Liver (tissue), 10 donors: ENCODE measurements at places on chromosomes 3 and 15. TPM values are rescaled to one million over a fixed set of nuclear protein-coding genes. Genes with fewer than 3 reads are reported as not detected.

Gene FETUB
- total RNA-seq: 3.1 TPM

Gene CLDN16
- total RNA-seq: 0.75 TPM

Gene ONECUT1
- 14.1 TPM for total RNA-seq

Gene RLBP1
- not detected for total RNA-seq

Gene GOLGA6A
- total RNA-seq: 1.2 TPM

Gene LCTL
- total RNA-seq: not detected

Gene SELENOT
- 52.7 TPM for total RNA-seq

- no peak for DNase-seq
- H3K27ac ChIP-seq: no peak overlapping the region
- no peak overlapping the region for H3K4me3 ChIP-seq
- no peaks in the 10 kb centered on the region for H3K4me1 ChIP-seq
Measured at GRCh38 chr3:56737006-56737405, 53.9 kb upstream of the TASOR start.

GRCh38 chr3:169259134-169259533 is 404.4 kb downstream of the MECOM start:
- DNase-seq: no peak
- H3K4me3 ChIP-seq: no peak overlapping the region
- H3K27me3 ChIP-seq: no peaks in the 10 kb centered on the region
- no peaks in the 10 kb centered on the region for H3K4me1 ChIP-seq
- no peak overlapping the region for H3K27ac ChIP-seq

GRCh38 chr15:31887246-31887645 is 143.1 kb upstream of the CHRNA7 start:
- no peak overlapping the region for H3K4me3 ChIP-seq
- DNase-seq: no peak
- peaks cover 9% of the 10 kb centered on the region for H3K27me3 ChIP-seq
- H3K27ac ChIP-seq: no peak overlapping the region

DNA sequence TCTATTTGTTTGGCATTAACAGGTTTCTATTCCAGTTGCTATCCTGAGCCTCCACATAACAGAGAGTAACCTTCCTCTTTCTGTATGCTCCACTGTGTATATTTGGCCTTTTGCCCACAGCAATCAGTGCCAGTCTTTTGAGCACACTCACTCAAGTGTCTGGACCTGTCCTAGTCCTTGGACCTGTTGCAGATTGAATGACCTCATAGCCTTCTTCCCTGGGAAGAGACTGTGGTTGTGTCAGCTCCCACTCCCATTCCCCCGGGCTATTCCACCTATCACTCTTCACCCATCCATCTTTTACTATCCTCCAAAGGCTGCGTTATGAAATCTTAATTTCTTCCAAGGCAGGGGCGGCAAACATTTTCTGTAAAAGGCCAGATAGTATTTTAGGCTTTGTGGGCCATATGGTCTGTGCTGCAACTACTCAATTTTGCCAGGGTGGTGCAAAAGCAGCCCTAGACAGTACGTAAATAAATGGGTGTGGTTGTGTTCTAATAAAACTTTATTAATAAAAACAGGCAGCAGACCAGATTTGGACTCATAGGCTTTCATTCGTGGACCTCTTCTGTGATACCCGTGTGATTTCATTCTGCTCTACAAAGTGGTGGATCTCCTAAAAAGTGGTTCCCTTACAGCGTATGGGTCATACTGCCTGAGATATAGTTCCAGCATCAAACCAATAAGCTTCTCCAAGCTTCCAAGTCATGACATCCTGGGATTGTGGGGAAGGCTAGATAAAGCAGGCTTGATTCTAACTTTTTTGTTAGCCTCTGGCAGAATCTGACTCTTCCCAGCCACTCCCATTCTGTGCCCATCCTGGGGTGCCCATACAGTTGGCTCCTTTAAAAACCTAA is 57.4 kb downstream of the CDAN1 start:
- DNase-seq: no peak
- no peaks in the 10 kb centered on the region for H3K27me3 ChIP-seq
- H3K36me3 ChIP-seq: no peaks in the 10 kb centered on the region
- no peak overlapping the region for H3K27ac ChIP-seq

GRCh38 chr15:83210619-83211018 is 3.0 kb upstream of the HDGFL3 start:
- H3K4me3 ChIP-seq: no peak overlapping the region
- no peak overlapping the region for H3K27ac ChIP-seq
- H3K27me3 ChIP-seq: no peaks in the 10 kb centered on the region
- H3K4me1 ChIP-seq: peaks cover 13% of the 10 kb centered on the region
- no peaks in the 10 kb centered on the region for H3K36me3 ChIP-seq

GRCh38 chr3:44058022-44058867 is 183.4 kb upstream of the TOPAZ1 start:
- H3K36me3 ChIP-seq: no peaks in the 10 kb centered on the region
- H3K4me1 ChIP-seq: no peaks in the 10 kb centered on the region
- H3K4me3 ChIP-seq: no peak overlapping the region
- no peak overlapping the region for H3K27ac ChIP-seq
- DNase-seq: no peak

DNA sequence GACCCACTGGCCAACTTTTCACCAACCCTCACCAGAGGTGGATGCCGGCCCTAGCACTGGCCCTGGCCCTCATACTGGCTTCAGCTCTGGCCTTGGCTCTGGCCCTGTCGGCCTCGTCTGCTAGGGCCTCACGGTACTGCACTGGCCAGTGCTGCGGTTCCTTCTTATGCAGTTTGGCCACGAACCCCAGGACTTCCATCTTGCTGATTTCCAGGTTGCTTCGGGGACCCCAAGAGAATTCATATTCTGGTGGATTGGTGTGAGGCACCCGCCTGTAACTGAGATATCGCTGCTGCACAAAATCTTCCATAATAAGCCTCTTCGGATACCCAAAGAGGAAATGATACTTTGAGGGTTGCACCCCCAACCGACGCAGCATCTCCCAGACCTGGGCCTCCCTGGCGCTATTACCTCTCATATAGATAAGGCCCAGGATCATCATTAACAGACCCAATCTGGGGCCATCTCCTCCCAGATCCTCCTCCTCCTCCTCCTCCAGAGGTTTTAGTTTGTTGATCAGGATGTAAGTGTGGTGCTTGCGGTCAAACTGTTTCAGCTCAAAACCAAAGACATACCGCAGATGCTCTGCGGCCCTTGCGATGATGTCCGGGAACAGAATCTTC is 883 bp downstream of the MAGEF1 start:
- no peaks in the 10 kb centered on the region for H3K27me3 ChIP-seq
- H3K4me3 ChIP-seq: peak overlapping the region; percentile 96
- H3K36me3 ChIP-seq: no peaks in the 10 kb centered on the region
- H3K27ac ChIP-seq: peak overlapping the region; percentile 95

GRCh38 chr3:4306860-4307259 is 3.7 kb downstream of the SETMAR start:
- H3K36me3 ChIP-seq: no peaks in the 10 kb centered on the region
- no peaks in the 10 kb centered on the region for H3K27me3 ChIP-seq
- H3K4me3 ChIP-seq: no peak overlapping the region

GRCh38 chr3:31008994-31009393 is 114.5 kb upstream of the GADL1 start:
- H3K27me3 ChIP-seq: peaks cover 3% of the 10 kb centered on the region
- DNase-seq: no peak
- H3K4me1 ChIP-seq: no peaks in the 10 kb centered on the region

DNA sequence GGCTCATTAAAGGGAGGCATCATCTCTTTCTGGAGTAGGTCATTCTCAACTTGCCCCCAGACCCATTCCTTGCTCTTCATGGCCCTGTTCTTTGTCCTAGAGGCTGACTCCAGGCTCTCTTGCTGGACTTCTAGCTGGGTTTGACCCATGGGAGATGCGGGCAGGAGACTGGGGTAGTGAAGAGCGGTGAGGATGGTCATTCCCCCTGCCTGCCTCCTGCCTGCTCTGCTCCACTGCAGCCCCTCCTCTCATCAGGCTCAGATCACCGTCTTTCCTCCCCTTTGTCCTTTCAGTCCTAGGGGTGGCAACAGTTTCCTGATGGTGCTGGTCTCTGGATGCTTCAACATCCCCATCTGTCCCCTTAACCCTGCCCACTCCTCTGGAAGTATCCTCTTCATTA is 170.9 kb downstream of the ABHD5 start:
- no peak overlapping the region for H3K4me3 ChIP-seq
- no peaks in the 10 kb centered on the region for H3K27me3 ChIP-seq
- H3K4me1 ChIP-seq: no peaks in the 10 kb centered on the region
- no peak overlapping the region for H3K27ac ChIP-seq
- no peaks in the 10 kb centered on the region for H3K36me3 ChIP-seq

DNA sequence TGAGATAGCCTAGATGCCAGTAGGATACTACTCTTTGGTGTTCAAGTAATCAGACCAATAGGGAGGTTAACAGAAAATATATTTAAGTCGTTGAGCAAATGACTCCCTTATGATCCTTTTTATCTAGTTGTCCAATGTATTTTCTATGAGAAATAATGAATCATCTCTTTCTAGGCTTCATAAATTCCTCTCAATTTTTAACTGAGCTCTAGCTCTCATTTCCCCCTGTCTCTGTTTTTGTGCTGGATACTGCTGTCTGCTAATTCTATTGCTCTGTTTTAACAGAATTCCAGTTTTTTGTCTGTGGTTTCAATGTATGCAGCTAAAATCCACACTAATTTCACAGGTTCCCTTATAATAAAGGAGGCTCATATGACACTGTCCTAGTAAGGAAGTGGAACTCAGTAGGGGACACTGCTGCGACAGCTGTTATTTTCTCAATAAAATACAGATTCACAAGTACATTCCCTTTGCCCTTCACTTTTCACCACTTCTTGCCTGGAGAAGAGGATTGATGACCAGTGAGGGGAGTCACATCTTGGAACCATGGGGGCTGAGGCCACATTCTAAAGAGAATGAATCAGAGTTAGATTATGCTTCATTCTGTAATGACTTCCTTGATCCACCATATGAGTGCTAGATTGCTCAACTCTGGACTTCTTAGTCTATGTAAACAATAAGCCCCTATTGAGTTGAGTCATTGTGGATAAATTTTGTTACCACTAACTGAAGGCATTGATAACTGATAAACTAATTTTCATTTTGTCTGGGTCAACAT is 558.7 kb upstream of the KCNMB2 start:
- no peak for DNase-seq
- H3K4me3 ChIP-seq: no peak overlapping the region
- no peaks in the 10 kb centered on the region for H3K27me3 ChIP-seq
- no peaks in the 10 kb centered on the region for H3K36me3 ChIP-seq

DNA sequence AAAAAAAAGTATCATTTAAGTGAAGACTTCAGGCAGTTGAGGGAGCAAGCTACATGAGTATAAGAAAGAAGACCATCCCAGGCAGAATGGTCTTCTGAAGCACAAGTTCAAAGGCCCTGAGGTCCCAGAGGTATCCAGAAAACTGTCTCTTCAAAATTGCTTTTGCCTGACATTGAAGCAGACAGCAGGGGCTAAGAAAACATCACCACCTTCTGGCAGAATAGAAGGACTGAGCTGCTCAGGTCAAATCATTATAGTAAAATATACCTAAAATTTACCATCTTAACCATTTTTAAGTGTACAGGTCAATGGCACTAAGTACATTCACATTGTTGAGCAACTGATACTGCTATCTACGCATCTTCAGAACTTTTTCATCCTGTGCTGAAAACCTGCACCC is 16.4 kb downstream of the GPR160 start:
- H3K4me3 ChIP-seq: no peak overlapping the region
- H3K36me3 ChIP-seq: no peaks in the 10 kb centered on the region
- H3K4me1 ChIP-seq: no peaks in the 10 kb centered on the region
- H3K27me3 ChIP-seq: no peaks in the 10 kb centered on the region
- H3K27ac ChIP-seq: no peak overlapping the region
